ENCODE measurements at places on chromosomes 11 and 22.

- DNase-seq = no peak
Measured at GRCh38 chr22:43886231-43886630, 5.6 kb downstream of the PNPLA5 start.

- no peak for DNase-seq
Measured at GRCh38 chr11:94568717-94569116, 1.5 kb downstream of the PIWIL4 start.

DNA sequence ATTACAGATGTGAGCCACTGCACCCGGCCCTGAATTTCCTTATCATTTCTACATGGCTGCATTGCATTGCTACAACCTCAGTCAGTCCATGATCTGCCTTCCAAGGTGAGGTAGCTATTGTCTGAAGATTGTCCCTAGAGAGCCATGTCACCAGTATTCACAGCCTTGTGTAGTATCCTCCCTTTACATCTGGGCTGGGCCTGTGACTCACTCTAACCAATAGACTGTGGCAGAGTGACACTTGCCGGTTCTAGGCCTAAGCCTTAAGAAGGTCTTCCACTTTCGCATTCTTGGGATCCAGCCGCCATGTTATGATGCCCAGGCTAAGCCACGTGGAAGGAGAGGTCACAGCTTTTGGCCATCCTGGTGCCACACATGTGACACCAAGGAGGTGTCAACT is 10.1 kb upstream of the PLEKHB1 start:
- DNase-seq = no peak

GRCh38 chr11:32891657-32892354 is 805 bp upstream of the QSER1 start:
- peak; percentile 9 for DNase-seq

GRCh38 chr11:88281317-88281712 is 56.2 kb downstream of the CTSC start:
- peak; percentile 26 for DNase-seq

DNA sequence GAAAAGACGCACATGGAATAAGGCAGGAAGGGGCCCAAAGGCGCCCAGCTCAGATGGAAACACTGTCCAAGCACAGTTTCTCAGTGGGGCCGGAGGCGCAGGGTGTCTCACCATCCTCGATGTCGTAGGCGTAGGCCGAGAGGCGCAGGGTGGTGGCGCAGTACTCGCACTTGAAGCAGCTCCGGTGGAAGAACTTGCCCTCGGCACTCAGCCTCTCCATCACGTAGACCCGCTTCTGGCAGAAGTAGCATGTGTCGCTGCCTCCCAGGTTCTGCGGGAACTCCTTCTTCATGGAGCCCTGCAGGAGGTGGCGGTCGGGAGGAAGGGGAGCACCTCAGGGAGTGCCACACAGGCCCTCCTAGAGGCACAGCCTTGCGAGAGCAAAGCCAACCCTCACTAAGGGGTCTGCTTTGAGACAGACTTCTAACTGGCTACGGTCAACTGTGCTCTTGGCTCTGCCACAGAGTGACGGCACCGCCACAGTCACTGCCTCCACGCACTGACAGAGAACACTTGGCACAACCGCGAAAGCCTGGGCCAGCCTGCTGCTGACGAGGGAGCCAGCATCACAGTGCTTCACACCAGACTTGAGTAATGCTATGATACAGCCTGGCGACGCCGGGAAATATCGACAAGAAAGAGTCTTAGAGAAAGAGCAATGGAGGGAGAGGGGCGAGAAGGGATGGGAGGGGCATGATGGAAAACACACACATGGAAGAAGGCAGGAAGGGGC is 97.6 kb upstream of the BID start:
- DNase-seq = no peak

DNA sequence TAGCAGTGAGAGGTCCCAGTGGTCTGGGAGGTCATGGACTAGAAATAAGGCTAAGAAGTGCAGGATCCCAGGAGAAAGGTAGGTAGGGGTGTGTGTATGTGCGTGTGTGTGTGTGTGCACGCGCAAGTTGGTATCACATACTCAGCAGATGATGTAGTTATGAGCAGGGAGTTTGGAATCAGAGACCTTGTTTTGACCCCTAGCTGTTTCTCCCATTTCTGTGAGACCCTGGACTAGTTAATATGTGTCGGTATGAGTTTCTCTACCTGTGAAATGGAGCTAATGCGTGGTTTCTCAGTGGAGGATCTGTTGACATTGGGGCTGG is 1.3 kb downstream of the SERPING1 start:
- peak; percentile 47 for DNase-seq

DNA sequence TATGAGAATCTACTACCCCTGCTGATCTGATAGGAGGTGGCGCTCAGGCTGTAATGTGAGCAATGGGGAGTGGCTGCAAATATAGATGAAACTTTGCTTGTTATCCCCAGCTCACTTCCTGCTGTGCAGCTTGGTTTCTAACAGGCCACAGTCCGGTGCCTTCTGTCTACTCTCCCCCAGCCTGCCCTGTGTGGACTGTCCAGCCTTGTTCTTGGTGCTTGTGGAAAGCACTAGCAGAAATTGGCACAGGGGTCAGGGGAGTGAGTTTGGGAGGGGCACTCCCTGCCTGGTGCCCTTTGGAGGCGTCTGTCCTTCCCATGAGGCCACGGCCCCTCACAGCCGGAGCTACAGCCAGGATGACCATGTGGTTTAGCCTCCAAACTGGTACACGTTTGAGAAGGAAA is 14.3 kb downstream of the MOV10L1 start:
- DNase-seq = no peak

GRCh38 chr11:9315078-9315688 is 790 bp upstream of the TMEM41B start:
- DNase-seq = no peak

DNA sequence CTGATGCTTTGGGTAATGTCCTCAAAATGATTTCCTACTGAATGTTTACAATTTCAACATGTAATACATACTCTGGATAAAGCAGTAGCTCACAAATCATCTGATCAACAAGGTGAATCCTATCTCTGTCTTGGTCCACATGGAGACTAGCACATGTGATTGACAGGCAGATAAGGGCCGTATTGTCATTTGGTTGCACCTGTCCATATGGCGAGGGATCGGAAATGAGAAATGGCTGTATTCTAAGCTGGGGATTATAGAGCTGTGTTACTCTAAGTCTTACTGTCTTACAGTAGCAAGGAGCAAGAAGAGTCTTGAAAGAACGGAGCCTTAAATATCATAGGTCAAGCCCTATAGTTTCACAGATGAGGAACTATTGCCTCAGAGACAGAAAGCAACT is 55.7 kb downstream of the APIP start:
- DNase-seq = no peak

DNA sequence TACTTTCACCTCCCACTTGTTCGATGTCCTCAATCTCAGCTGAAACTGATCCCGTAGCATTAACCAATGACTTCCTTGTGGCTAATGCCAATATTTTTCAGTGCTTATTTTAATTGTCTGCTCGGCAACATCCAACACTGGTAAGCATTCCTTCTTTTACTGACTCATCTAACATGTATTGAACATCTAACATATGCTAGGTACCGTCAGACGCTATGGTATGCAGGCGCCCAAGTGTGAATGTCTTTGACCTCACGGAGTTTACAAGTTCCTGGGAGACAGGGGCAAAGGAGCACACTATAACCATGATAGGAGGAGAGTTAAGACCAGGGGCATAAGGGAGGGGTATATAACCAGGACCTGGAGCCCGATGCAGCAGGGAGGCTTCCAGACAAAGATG is 1.7 kb downstream of the BRMS1 start:
- DNase-seq = no peak

- no peak for DNase-seq
Measured at GRCh38 chr11:44128729-44129128, 33.3 kb downstream of the EXT2 start.

DNA sequence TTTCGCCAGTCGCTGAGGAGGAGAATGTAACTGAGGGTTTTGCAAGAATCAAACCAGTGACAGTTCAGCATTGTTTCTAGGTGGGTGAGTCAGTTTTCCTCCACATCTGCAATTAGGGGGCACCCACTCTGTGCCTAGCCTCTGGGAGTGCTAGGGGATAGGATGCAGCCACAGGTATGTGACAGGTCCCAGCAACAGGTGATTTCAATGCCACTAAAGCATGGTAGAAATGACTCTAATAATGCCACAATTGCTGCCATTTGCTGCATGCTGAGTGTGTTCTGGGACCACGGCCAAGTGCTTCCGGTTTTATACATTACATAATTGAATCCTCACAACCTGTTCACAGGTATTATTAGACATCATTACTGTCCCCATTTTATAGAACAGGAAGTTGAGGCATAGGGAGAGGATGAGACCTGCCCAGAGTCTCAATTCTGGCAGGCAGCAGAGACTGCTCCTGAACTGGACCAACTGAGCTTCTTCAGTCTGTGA is 556 bp downstream of the CRYBB2 start:
- DNase-seq = no peak

DNA sequence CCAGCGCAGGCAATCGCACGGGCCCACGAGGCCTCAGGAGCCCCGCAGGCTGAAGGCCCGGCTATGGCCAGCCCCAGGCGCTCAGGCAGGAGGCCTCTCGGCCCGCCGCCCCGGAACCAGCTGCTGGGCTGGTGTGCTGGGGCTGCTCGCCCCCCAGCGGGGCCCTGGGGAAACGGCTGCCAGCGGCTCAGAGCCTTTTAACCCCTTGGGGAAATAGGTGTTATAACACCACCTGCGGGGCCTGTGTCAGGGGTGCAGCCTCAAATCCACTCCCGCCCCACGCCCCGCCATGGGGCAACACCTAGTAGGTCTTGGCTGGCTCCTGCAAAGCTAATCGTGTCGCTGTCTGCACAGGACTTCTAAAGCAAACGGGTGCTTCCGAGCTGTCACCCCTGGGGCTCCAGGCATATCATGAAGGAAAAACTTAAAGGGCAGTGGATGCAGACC is 237.4 kb downstream of the TTC28 start:
- peak; percentile 93 for DNase-seq

DNA sequence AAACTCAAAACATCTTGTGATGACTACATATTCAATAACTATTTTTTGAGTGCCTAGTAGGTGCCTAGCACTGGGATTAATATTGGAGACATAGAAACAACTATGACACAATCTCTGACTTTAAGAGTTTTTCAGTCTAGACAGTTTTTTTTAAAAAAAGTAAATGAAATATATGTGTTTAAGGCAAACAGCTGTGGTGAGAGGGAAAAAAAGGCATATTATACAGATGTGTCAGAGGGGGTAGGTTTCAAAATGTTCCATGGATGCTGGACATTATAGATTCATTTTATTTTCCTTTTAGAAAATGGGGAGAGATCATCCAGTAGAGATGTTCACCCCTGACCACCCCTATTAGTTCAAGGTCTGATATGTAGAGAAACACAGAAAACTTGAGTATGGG is 90.8 kb downstream of the LUZP2 start:
- peak; percentile 12 for DNase-seq

DNA sequence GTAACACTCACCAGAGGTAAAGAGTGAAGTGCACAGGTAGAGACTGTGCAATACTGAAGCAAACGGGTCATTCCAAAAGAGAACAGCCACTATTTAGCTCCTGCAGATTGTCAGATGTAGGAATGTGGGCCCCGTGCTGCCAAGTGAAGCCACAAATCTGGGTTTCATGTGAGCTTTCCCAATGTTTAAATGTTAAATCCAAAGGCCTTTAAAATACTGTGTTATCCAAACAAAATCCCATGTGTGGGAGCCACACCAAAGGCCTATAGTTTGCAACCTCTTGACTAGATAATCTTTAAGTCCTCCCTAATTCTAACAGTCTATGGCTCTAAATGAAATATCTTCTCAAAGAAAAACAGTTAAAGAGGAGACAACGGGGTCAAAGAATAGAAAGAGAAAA is 43.3 kb downstream of the RBFOX2 start:
- DNase-seq = no peak

GRCh38 chr11:6438979-6439571 is 1.7 kb downstream of the HPX start:
- peak; percentile 69 for DNase-seq

DNA sequence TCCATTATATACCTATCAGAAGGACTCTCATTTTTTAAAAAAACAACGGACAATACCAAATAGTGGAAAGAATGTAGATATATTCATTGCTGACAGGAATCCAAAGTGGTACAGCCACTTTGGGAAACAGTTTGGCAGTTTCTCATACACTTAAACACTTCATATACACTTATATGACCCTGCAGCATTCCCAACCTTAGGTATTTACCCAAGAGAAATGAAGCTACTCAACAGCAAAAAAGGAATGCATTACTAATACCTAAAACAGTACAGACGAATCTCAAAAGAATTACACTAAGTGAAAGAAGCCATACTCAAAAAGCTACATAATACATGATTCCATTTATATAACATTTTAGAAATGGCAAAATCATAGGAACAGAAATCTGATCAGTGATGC is 51.5 kb downstream of the RBFOX2 start:
- DNase-seq = no peak

DNA sequence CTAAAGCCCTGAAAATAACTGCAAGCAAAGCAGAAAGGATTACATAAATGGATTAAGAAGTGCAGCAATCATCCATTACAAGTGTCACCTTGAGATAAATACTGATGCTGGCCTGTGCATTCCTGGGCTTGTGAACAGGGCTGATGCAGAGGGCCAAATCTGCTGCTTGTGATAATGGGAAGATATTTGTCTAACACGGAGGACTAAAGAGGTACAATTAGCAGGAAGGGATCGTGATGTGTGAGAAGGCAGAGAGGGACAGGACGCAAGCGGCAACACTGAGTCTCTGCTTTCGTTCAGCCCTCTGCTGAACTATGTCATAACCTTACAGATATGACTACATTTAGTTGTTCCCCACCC is 107.7 kb upstream of the DDI1 start:
- no peak for DNase-seq

GRCh38 chr11:36684840-36685801 is 87.1 kb upstream of the RAG2 start:
- DNase-seq = no peak

DNA sequence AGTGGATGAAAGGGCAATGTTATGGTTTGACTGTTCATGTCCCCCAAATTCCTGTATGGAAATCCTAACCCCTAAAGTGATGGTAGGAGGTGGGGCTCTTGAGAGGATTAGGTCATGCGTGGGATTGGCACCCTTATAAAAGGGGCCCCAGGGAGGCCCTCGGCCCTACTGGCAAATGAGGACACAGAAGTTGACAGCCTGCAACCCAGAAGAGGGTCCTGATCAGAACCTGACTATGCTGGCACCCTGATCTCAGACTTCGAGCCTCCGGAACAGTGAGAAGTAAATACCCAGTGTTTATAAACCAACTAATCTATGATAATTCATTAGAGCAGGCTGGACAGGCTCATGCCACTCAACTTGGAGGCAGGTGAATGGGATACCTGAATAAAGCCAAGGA is 8.7 kb downstream of the IFITM10 start:
- no peak for DNase-seq

- peak; percentile 60 for DNase-seq
Measured at GRCh38 chr22:31122532-31123291, at the start of gene INPP5J. INPP5J (plus strand) TSS chr22:31122966; CDS start chr22:31123015, 49 bp downstream.

DNA sequence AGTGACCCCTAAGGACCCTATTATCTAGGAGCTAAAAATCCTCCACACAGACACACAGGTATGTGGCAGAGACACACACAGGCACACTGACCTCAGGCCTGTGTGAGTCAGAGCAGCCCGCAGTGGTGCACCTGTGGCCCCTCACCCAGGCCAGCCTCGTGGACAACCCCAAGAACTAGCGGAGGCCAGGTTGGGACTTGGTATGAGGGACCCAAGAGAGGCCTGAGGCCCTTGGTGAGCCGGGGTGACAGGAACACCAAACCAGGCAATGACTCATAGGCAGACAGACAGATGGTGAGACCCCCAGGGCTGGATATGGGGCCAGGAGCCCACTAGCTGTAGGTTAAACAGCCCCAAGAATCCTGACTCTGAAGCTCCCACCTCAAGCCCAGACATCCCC is 6.0 kb downstream of the CASTOR1 start:
- no peak for DNase-seq

- no peak for DNase-seq
Measured at GRCh38 chr11:104073950-104074705, 37.7 kb downstream of the DDI1 start.

- no peak for DNase-seq
Measured at GRCh38 chr11:80990885-80991284, 1550.1 kb upstream of the TENM4 start.

Measured in cardiac muscle cell (in vitro differentiated cells and primary cell).